ENCODE measurements at places on chromosomes 6 and 20.

DNA sequence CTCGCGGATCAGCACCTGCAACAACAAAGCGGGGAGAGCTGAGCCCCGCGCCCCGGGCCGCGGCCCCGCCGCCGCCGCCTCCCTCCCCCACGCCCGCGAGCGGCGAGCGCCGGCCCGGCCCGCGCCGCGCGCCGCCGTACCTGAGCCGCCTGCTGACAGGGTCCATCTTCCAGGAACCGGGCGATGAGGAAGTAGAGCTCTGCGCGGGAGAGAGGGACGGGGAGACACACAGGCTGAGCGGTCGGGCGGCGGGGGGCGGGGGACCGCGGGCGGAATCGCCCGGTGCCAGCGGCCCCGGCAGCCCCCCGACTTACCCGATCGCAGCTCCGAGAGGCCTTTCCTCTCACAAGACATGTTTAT lies 359 bp downstream of the PHIP start:
- DNase-seq: no peak

- no peak for DNase-seq
Observed at GRCh38 chr20:59153355-59153681, 10.3 kb upstream of the ZNF831 start.

- DNase-seq: no peak
Observed at GRCh38 chr6:109164331-109164730, 69.0 kb downstream of the CEP57L1 start.

DNA sequence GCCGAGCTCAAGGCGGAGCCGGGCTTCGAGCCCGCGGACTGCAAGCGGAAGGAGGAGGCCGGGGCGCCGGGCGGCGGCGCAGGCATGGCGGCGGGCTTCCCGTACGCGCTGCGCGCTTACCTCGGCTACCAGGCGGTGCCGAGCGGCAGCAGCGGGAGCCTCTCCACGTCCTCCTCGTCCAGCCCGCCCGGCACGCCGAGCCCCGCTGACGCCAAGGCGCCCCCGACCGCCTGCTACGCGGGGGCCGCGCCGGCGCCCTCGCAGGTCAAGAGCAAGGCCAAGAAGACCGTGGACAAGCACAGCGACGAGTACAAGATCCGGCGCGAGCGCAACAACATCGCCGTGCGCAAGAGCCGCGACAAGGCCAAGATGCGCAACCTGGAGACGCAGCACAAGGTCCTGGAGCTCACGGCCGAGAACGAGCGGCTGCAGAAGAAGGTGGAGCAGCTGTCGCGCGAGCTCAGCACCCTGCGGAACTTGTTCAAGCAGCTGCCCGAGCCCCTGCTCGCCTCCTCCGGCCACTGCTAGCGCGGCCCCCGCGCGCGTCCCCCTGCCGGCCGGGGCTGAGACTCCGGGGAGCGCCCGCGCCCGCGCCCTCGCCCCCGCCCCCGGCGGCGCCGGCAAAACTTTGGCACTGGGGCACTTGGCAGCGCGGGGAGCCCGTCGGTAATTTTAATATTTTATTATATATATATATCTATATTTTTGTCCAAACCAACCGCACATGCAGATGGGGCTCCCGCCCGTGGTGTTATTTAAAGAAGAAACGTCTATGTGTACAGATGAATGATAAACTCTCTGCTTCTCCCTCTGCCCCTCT lies 1.1 kb downstream of the CEBPB start:
- DNase-seq: peak; percentile 55

- no peak for DNase-seq
Observed at GRCh38 chr20:45917790-45918141, 5.8 kb upstream of the PLTP start.

GRCh38 chr20:35115606-35116005 lies 23.0 kb upstream of the TRPC4AP start:
- DNase-seq: no peak
